ENCODE measurements at places on chromosomes 5 and 9.
A peak's percentile ranks its signal among the peaks of the same experiment; 100 is the strongest.

DNA sequence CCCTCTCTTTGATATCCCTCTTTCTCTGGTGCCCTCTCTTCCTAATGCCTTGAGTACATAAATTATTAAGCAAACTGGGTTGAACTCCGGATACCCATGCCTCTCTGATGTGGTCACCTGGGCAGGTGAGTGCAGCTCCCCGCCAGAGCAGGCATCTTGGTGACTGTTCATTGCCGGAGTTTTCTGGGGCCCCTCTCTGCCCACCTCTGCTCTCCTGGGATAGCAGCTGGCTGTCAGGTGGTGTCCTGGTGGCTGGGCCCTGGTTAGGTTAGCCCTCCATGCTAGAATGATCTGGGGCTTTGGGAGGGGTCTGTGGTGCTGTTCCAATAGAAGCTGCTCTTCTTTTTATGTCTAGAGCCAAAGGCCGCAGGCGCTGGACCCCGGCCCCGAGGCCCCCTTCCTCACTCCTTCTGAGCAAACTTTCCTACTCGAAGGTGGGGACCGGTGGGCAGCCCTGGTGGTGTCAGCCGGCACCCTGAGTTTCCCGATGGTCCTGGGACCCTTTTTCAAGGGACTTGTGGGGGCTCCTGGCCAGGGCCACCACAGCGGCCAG is 4.9 kb upstream of the SCGB3A1 start:
- no peak for DNase-seq

- no peak for DNase-seq
Measured at GRCh38 chr5:154086641-154087040, 47.9 kb downstream of the MFAP3 start.

GRCh38 chr5:135700731-135701130 is 121.9 kb upstream of the CXCL14 start:
- no peak for DNase-seq

DNA sequence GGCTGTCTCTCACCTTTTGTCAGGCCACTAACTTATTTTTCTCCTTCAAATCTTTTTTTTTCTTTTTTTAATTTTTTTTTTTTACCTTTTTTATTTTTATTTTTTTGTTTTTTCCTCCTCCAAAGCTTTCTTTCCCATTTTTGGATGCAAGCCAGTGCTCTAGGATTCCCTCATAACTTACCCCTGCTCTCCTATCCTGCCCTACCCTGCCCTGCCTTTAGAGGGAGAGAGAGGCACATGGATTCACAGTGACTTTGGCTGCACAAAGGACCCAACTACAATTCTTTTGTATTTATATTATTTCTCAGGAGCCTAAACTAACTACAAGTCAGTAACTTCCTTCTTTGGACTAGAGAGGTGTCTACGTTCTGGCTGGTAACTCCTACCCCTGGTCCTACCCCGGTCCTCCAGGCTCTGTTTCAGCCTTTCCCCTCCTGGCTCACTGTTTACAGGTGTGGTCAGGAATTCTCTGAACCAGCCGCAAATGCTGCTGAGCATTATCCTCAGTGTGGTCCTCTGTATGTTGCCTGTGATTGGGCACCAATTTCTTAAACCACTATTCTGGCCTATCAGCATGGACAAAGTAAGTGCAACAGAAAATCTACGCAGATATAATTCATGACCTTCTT is 8.4 kb upstream of the RUSC2 start:
- DNase-seq: peak; percentile 44

- DNase-seq: no peak
Measured at GRCh38 chr9:135043345-135043744, 44.1 kb upstream of the OLFM1 start.

GRCh38 chr9:90929626-90930025 is 128.0 kb downstream of the SYK start:
- no peak for DNase-seq

DNA sequence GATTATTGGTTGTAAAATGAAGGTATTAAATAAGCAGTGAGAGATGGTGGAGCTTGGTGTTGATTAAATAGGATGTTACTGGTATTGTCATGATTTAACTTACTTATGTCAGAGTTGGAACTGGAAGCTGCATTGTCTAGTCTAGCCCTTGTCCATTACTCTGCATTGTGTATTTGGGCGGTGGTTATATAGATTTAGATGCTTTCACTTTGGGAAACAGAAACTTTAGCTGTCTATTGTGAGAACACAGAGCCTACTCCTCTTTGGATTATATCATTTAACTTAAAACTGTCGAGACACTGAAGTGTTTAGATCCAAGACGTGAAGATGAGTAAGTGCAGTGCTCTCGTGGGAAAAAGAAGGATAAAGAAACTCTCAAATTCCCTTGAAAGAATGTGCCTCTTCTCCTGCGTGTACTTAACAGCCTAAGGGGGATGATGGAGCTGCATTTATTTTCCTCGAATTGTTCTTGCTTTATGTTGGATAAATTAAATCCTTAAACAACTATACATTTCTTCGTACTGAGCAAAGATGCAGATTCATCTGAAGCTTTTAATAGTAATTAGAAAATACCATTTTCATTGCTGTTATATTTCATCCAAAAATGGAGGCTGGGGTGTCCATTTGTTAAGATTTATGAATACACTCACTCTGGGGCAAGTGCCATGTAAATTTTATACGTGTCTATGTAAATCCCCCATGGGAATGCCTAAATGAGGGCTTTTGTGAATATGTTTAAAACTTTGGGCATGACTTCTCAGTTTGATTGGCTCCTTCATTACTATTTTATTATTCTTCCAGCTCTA is 21.6 kb downstream of the FBXL7 start:
- DNase-seq: no peak

- DNase-seq: no peak
Measured at GRCh38 chr5:84218546-84218945, 166.1 kb downstream of the EDIL3 start.

- DNase-seq: no peak
Measured at GRCh38 chr9:123044586-123044985, 11.1 kb downstream of the GPR21 start.

DNA sequence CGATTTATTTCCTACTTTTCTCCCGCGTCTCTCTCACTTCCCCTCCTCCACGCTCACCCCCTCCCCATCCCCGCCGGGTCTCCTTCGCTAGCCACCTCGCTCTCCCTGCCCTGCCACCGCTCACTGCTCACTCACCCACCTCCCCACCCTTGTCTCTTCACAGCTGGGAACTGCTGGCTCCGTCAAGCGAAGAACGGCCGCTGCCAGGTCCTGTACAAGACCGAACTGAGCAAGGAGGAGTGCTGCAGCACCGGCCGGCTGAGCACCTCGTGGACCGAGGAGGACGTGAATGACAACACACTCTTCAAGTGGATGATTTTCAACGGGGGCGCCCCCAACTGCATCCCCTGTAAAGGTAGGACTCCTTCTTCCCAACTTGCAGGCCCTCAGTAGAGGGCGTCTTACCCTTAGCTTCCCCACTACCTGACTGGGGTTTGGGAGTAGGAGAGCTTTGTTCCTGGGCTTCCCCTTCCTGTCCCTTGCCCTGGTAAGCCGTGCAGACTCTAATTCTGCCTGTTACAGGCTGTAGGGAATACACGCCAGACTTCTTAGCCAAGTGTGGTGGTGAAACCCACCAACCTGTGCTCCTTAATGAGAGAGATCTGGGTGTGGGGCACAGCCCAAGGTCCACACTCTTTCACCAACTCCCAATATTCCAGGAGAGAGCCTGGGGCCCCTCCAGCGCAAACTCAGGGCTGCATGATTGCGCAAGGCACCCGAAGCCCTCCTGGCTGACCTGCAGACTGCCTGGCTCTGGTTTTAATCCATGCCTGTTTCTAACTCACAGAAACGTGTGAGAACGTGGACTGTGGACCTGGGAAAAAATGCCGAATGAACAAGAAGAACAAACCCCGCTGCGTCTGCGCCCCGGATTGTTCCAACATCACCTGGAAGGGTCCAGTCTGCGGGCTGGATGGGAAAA is 2.5 kb downstream of the FST start:
- no peak for DNase-seq

DNA sequence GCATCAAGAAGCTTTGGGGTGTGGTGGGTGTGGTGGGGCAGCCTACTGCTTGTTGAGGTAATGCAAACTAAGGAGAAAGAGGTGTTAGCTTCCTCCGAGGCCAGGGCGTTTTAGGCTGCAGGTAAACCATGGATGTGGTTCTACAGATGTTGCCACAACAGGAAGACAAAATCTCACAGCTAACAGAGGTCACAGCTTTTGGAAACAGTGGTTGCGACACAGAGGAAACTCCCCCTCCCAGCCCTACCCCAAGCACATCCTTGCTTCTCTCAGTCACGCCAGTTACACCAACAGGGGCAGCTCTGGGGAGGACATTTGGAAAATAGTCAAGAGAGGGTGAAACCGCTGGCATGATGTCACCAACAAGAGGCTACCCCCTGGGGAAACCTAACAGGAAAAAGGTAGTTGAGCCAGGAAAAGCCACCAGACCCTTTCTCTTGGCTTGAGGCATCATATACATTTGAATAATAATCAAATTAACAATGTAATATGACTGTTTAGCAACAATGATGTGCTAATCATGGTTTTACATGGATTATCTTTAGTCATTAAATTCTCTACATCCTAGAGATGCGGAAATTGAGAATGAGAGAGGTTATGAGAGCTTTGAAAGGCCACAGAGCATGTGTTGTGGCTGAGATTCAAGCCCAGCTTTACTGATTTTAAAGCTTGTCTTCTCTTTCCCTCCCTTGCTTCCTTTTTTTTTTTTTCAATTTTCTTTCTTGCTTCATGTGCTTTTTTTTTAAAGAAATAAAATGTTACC is 82.2 kb upstream of the IL12B start:
- peak; percentile 95 for DNase-seq

DNA sequence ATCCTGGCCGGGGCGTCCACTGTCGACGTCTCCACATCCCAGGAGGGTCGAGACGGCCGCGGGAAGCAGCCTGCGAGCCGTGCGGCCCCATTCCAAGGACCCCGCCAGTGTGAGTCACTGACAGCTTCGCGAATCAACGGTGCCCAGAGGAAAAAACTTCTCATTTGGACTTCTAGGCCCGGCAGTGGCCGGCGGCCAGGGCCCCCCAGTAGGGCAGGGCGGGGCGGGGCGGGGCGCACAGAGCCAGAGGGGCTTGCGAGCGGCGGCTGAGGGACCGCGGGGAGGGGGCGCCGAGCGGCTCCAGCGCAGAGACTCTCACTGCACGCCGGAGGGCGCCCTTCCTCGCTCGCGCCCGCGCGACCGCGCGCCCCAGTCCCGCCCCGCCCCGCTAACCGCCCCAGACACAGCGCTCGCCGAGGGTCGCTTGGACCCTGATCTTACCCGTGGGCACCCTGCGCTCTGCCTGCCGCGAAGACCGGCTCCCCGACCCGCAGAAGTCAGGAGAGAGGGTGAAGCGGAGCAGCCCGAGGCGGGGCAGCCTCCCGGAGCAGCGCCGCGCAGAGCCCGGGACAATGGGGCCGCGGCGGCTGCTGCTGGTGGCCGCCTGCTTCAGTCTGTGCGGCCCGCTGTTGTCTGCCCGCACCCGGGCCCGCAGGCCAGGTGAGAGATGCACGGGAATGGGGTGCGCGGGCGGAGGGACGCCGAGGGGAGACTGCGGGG is at the start of gene F2R:
Gene F2R, plus strand, starts transcription at position 391 of the 720 bp plus-strand sequence. Its CDS starts 182 bp downstream, at position 573.
- DNase-seq: no peak

GRCh38 chr9:18756712-18757125 is 276.3 kb downstream of the SAXO1 start:
- no peak for DNase-seq

DNA sequence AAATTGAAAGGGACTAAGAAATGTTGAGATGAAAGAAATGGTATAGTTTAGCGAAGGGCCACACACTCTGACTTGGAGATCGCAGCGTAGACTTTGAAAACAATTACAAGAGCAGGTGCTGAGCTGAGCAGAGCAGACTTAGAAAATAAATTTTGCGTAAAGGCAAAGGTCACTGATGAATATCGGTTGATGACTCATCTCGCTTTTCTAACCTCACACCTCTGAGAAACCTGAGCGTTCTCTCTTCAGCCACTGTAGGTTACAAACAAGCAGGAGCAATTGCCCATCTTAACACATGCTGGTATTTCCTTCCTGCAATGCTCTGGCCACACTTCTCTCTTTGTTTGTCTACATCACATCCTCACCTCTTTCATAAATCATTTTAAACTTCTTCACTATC is 190.6 kb upstream of the C9orf72 start:
- DNase-seq: no peak

DNA sequence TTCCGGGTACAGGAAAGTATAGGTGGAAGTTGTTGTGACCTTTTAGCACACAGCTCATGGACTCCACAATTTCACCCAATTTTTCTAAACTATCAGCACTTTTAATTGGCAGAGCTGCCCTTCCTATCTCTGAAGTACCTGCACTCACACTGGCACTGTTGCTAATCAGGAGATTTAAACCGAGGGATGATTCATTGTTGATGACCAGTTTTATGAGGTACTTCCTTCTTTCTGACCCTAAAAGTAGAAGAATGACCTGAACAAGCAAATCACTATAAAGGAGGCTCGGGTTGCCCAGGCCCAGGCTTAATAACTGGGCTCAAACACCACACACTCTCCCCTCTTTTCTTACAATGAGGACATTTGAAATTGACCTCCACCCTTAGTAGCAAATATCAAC is 105.9 kb downstream of the KCNN2 start:
- no peak for DNase-seq

- DNase-seq: peak; percentile 35
Measured at GRCh38 chr5:139458580-139459407, 3.7 kb downstream of the ECSCR start.

- no peak for DNase-seq
Measured at GRCh38 chr5:116145416-116145815, 60.6 kb downstream of the COMMD10 start.

GRCh38 chr5:64612344-64612961 is 77.8 kb upstream of the SHISAL2B start:
- DNase-seq: peak; percentile 17

DNA sequence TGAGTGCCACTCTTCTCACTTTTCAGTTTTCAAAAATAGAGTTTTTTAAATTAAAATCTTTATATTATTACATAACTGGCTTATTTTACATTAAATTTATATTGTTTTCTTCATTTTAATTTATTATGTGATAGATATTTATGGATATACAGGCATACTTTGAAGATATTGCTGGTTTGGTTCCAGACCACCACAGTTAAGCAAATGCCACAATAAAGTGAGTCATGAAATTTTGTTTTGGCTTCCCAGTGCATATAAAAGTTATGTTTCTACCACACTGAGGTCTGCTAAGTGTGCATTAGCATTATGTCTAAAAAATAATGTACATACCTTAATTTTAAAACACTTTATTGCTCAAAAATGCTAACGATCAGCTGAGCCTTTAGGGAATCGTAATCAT is 47.4 kb downstream of the NDUFS4 start:
- no peak for DNase-seq

DNA sequence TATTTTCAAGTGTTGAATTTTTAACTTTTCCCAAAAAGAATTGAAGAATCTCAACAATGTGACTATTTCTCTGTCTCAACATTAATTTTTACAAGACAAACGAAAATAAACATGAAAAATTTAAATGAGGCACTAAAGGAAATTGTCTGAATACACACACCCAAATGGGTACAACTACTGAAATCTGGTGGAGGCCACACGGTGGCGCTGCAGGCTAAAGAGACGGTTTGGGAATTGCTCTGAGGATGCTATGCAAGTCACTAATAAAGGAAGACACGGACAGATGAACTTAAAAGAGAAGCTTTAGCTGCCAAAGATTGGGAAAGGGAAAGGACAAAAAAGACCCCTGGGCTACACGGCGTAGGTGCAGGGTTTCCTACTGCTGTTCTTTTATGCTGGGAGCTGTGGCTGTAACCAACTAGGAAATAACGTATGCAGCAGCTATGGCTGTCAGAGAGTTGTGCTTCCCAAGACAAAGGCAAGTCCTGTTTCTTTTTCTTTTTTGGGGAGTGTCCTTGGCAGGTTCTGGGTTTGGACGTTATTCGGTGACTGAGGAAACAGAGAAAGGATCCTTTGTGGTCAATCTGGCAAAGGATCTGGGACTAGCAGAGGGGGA is at the start of gene PCDHB10:
Gene PCDHB10, plus strand, starts transcription at position 244 of the 616 bp plus-strand sequence. Its CDS starts 200 bp downstream, at position 444.
- no peak for DNase-seq

All from inflammatory macrophage treated with lipopolysaccharide for 1 hour (primary cell).